Stimulated activated CD4-positive, alpha-beta T cell treated with anti-CD3 and anti-CD28 coated beads, Interleukin-1b, Interleukin-23, amount 100 ng/mL, for 4 hours (primary cell): ENCODE measurements at places on chromosomes 2 and 18.

- DNase-seq = no peak
These were observed 58.1 kb upstream of the PELI1 start for GRCh38 chr2:64202206-64202845.

- no peak for DNase-seq
These were observed 38.6 kb upstream of the ASAP2 start for GRCh38 chr2:9167718-9168657.

DNA sequence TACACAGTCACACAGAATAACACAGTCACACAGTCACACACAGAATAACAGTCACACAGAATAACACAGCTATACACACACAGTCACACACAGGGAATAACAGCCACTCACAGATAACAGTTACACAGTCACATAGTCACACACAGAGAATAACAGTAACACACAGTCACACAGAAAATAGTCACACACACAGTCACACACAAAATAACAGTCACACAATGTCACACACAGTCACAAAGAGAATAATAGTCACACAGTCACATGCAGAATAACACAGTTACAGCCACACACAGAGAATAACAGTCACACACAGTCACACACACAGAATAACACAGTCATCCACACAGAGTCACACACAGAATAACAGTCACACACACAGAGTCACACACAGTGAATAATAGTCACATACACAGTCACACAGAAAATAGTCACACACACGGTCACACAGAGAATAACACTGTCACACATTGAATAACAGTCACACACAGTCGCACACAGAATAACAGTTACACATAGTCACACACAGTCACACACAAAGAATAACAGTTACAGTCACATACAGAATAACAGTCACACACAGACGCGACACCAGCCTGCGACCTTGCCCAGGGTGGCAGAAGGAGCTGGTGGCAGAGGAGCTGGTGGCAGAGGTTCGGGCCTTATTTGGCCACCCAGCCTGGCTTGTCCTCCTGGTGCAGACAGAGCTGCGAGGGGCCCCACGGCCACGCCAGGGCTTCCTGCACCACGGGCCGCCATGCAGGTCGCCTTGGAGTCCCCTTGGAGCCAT, 51.3 kb downstream of the RAMP1 start:
- DNase-seq = no peak

- DNase-seq = no peak
These were observed 28.7 kb downstream of the CCDC141 start for GRCh38 chr2:179021258-179021657.

DNA sequence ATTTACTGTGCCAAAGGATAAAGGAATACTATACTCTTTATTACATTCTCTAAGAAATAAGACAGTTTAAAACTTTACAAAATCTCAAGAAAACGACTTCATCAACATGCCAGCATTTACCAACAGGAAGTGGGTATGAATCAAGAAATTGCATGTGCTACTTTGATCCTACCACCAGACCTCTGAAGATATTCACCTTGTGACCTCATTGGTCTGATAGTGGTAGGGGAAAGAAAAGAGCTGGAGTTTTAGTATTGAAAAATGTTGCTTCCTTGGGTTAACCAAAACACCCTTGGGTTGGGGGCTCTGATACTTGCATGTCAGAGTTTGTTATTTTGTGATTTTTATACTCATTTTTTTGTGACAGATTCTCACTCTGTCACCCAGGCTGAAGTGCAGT, 84.1 kb upstream of the LPIN2 start:
- no peak for DNase-seq

DNA sequence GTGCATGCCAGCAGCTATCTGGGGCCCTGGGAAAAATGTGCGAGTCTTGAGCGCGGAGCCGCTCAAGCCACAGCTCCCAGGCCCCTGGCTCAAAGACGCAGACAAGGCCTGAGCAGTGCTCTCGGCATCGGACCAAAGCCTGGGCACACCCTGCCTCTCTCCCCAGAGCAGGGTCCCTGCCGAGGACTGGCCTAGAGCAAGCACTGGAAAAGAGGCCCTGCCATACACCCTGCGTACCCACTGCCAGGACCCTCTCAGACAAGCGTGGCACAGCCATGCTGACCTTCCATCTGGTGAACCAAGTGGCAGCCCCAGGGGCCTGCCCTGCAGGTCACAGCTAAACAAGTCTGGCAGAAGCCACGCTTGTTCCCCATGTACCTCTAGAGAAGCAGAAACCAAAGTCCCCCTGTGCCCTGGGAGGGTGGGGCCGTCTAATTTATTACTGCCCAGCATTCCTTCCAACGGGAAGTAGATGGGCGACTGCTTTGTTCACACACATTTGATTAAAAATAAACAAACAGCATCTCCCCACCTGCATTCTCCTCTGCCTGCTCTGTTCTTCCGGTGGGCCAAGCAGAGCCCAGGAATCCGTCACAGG, 14.0 kb downstream of the STK25 start:
- DNase-seq = no peak

DNA sequence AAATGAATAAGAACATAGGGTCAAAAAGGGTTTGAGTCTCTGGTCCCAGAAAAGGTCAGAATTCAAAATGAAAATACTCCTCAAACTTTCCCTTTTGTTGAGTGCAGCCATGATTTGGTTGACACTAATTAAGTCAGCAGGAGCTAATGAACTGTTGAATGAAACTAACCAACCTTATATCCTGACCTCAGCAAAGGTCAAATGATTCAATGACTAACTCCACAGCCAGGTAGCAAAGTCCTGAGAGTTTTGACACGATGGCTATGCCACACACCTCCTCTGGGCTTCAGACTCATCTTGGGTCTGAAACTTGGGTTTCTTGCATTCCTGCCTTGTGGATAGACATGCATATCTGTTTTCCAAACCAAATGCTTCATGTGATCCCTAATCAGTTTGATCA, 172.3 kb downstream of the INO80D start:
- DNase-seq = no peak

- DNase-seq = no peak
These were observed 444.9 kb downstream of the NCKAP5 start for GRCh38 chr2:133123393-133123792.

GRCh38 chr2:65435625-65436168, 3.3 kb upstream of the SPRED2 start:
- no peak for DNase-seq

- no peak for DNase-seq
These were observed 93.6 kb upstream of the HNMT start for GRCh38 chr2:137870682-137871081.

DNA sequence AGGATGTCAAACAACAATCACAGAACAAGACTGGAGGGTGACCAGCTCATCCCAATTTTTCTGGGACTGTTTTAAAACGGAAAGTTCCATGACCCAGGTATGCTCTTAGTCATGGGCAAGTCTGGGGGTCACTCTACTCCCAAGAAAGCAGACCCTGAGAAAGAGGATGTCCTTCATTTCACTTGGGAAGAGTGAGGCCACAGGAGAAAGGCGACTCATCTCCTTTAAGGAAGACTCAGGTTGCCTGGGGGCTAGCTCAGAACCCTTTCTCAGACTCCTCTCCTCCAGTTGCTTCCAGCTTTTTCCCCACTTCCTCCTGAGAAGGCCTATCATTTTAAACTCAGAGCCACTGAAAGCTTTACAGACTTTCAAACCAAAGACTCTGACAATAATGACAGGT, 9.3 kb downstream of the RNF152 start:
- DNase-seq = no peak

- no peak for DNase-seq
These were observed 164.4 kb downstream of the TMEFF2 start for GRCh38 chr2:192030289-192030688.

DNA sequence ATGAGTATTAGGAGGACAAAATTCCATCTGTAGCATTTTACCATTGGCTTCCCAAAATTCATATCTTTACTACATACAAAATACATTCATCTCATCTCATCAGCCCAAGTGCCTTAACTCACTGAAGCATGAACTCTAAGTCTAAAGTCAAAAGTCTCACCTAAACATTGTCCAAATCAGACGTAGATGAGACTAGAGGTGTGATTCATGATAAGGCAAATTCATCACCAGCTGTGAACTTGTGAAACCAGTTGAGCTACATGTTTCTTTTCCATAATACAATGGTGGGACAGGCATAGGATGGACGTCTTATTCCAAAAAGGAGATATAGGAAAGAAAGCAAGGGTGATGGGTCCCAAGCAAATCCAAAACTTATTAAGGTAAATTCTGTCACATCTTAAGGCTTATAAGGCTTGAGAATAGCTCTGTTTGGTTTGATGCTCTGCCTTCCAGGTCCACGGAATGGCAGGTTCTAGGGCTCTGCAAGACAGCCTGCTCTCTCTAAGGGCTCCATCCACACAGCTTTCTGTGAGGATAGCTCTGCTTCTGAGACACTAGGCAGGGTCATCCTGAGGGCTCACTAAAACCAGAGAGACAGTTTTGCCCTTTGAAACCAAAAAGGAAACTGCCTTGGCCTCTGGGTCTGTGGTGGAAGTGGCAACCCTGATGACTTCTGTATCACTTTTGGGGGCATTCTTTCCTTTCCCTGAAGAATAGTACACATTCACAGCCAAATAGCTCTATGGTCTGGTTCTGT, 9.6 kb downstream of the IFIH1 start:
- DNase-seq = no peak

DNA sequence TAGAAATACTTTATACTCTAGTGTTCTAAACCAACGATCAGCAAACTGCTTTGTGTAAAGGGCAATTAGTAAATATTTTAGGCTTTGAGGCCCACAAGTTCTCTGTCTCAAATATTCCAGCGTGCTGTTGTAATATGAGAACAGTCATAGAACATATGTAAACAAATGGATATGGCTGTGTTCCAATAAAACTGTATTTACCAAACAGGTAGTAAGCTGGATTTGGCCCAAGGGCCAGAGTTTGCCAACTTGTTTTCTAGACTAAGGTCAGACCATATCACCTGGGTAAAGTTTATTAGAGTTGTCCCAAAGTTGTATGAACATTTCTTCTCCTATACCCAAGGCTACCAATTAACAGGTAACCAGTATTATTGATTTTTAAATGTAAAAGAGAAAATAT, 303.2 kb upstream of the MC4R start:
- DNase-seq = no peak

GRCh38 chr2:105320651-105321215, 8.8 kb downstream of the TGFBRAP1 start:
- no peak for DNase-seq

DNA sequence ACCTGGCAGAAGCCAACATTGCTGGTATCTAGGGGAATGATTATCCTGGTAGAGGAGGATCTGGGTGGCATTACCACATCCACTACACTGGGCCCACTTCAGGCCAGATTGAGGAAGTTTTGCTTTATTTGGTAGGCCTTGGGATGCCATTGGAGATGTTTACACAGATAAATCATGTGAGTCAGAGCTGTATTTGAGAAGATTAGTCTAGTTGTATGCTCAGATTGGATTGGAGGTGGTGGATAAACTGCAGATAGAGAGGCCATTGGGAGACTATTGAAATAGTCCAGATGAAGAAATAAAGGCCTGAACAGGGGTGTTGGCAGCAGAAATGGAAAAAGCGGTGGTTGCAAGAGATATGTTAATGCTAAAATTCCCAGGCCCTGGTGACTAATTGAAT, 81.5 kb downstream of the EFEMP1 start:
- no peak for DNase-seq

DNA sequence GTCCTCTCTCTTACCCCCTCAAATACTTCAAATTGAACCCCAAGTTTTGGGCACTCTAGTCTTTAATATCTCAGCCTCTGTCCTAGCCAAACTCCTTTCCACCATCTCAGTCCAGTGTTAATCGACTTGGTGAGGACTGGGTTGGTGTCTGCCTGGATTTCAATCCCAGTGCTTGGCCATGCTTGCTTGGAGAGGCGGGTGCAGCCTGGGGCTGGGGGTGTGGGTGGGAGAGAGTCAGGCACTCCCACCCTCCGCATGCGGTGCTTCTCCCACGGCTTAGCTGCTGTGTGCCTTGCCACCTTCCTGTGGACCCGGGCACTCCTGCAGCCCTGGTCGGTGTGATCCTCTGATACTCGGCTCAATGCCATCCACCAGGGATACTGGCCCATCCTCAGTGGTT, 220.8 kb upstream of the HDAC4 start:
- no peak for DNase-seq

- DNase-seq = no peak
These were observed 114.5 kb downstream of the RNF144A start for GRCh38 chr2:7031547-7032245.
